GF-D8 (cell line): ENCODE measurements at places on chromosomes 2 and 18.

DNA sequence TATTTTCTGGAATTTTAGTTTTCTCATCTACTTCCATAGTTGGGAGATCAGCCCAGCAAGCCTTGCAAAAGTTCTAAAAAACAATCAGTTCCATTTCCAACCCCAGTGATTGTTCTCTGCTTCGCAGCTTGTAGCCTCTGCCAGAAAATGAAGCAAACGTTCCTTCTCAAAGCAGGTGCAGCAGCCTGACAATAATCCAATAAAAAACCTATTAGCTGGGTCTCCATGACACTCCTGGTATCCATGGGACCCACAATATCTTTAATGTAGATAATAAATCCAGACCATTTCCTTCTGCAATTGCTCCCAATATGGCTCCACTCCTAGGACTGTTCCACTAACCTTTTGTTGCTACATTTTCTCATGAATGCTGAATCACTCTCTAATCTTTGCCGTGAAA, 140.8 kb upstream of the SETBP1 start:
- DNase-seq, result no peak

GRCh38 chr18:77495079-77495478, 245.4 kb downstream of the GALR1 start:
- no peak for DNase-seq

GRCh38 chr2:869894-870293, 80.8 kb upstream of the SNTG2 start:
- DNase-seq, result no peak

GRCh38 chr2:33116799-33117198, 170.0 kb downstream of the LTBP1 start:
- no peak for DNase-seq

GRCh38 chr2:194591192-194591591, 1065.8 kb upstream of the SLC39A10 start:
- no peak for DNase-seq

DNA sequence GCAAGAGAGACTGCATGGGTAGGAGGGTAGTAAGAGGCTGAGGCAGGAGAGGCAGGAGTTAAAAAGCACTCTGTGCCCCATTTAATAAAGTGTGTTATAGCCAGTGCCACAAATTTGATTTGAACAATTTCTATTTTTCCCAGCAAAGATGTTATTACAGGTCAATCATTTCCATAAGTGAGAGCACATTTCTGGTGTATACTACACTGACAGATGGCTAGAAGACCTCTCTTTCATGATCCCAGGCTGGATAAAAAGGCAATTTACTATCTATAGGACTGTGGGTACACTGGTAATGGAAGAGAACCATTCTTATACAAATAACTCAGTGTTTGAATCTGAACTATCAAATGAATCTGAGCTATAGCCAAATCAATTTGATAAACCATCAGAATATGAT, 176.2 kb downstream of the FSHR start:
- no peak for DNase-seq

- no peak for DNase-seq
Measured at GRCh38 chr2:33494877-33495641, 18.6 kb downstream of the RASGRP3 start.
